ENCODE measurements at places on chromosomes 2 and 18.
A peak's percentile ranks its signal among the peaks of the same experiment; 100 is the strongest.

- peak; percentile 2 for DNase-seq
Measured at GRCh38 chr18:905948-906415, 1.3 kb downstream of the ADCYAP1 start.

GRCh38 chr2:133788386-133788785, 220.1 kb upstream of the NCKAP5 start:
- DNase-seq = peak; percentile 66

DNA sequence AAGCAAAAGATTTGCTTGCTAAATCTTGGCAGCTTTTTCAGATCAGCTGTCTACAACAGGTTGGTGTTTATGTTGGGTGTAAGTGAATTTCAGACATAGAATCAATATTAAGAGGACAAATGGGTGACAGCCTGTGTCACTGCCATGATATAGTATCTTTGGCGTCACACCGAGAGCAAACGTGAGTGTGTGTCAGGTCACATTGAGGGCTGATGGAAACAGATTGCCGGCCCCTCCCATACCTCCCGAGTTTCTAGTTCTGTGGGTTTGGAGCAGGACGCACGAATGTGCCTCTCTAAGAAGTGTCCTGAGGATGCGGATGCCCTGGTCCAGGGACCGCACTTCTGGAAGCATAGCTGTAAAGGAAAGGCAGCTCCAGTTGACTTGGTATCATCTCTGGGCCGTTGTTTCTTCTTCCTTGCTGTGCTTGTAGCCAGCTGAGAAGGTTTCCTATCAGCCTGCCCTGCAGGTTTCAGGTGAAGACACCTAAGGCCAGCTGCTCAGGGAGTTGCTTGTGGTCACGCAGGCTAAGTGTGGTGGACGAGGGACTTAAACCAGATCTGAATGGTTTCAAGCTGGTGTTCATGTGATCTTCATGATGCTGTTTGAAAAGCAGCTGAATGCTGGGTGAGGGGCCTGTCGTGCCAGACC, 6.4 kb downstream of the AGAP1 start:
- DNase-seq = no peak

DNA sequence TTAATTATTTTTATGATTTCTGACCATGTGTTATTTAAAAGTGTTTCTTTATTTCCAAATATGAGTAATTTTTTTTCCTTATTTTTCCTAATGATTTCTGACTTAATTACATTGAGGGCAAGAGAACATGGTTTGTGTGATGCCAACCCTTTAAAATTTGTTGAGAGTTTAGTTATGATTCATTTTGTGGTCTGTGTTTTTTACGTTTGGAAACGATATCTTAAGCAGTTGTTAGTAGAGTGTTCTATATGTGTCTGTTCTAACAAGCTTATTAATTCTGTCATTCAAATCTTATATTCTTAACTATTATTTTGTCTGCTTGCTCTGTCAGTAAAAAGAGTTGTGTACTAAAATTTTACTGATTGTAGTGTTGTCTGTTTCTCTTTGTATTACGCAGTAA, 15.0 kb downstream of the NAB1 start:
- DNase-seq = no peak

GRCh38 chr2:231186325-231186724, 12.1 kb upstream of the ARMC9 start:
- DNase-seq = no peak

DNA sequence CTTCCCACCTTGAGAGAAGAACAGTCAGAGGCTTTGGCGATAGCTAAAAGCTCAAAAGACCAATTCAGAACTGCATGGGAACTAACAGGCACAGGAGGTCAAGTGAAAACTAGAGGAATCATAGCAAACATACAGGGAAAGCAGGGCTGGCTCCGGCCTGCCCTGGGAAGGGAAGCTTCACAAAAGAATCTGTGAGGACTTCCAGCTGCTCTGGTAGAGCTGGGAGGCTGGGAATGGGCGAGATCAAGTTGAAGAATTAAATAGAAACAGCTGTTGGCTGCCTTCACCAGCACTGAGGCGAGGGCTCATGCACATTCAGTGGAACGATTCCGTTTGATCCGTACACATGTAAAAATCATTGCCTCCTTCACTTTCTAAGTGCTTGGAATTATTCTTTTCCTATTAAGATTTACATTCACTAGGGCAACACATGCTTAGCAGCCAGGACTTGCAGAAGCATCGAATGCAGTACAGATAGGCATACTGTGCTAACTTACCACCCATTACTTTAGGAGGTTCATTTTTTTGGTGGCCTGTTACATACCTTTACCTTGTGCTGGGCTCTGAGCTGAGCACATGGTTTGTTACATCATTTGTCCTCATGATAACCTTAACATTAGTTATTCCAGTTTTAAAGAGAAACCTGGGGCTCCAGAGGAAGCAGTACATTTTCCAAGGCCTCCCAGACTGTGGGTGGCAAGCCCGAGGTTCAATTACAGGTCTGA, 125.4 kb upstream of the RNF152 start:
- peak; percentile 93 for DNase-seq

DNA sequence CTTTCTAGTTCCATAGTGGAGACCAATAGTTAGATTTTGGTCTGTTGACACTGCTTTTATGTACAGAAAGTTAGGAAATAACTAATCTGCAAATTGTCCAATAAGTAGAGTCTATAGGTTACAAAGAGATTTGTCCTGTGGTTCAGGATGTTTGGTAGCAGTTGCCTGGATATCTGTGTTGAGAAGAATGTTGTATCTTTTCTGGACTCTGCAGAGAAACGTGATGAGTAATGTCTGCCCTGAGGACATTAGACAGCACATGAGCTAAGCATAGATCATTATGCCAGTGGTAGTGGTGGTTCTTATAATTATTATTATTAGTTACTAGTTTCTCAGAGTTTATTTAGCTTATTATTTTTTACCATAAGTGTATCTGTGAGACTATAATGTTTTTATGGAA, 65.8 kb downstream of the ANKRD62 start:
- DNase-seq = peak; percentile 67

- peak; percentile 37 for DNase-seq
Measured at GRCh38 chr2:238846628-238847418, 1.1 kb upstream of the TWIST2 start.

- peak; percentile 48 for DNase-seq
Measured at GRCh38 chr2:105865222-105865913, 120.7 kb downstream of the NCK2 start.

DNA sequence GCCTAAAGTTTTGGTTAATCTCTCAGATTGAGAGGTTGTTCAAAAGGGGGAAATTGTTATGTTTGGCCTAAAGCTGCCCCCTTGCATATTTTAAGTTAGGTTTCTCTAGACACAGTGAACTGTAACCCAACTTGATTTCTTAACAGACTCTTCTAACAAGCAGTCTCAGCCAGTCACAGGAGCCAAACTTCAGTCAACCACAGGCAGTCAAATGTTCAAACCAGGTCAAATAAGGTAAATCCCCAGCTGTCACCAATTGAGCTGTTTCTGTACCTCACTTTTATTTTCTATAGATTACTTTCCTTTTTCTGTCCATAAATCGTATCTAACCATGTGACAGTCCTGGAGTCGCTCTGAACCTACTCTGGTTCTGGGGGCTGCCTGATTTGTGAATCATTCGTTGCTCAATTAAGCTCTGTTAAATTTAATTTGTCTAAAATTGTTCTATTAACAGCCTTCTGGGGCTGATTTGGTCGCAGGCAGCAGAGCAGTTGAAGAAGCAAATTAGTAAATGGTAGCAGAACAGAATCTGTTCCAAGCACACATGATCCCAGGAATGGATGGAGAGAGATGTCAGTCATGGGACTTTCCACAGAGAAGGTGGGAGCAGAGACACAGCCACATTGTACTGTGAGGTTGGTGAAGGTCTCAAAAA, 16.4 kb upstream of the NFU1 start:
- DNase-seq = no peak

DNA sequence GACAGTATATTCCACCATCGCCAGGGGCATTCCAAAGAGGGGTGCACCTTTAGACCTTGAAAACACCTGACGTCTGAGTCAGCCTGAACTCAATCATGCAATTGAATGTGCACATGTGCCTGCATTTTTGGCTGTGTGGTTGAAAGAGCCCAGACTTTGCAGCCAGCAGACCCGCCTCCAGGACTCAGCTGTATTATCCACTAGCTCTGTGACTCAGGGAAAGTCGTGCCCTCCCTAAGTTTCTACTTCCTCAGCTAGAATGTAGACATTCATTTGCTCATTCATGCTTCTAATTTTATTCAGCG, 94.2 kb downstream of the LRRC30 start:
- no peak for DNase-seq

- DNase-seq = no peak
Measured at GRCh38 chr2:240995041-240996021, 3.1 kb upstream of the SNED1 start.

DNA sequence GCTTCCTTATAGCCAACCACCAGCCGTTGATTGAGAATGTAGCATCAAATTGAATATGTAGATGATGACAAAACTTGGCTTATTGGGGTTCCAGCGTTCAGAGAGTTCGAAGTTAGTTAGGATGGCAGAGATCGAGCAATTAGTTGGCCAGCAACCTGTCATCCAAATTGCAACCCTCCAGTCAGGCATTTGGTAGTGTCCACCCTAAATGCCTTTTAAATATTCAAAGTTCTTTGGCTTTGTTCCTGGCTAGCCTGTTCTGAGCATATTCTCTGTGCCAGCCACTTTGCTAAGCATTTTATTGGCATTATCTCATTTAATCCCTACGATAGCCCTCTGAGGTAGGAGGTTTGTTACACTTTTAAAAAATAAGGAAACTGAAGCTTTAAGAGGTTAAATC, 342.8 kb downstream of the SETBP1 start:
- DNase-seq = no peak

DNA sequence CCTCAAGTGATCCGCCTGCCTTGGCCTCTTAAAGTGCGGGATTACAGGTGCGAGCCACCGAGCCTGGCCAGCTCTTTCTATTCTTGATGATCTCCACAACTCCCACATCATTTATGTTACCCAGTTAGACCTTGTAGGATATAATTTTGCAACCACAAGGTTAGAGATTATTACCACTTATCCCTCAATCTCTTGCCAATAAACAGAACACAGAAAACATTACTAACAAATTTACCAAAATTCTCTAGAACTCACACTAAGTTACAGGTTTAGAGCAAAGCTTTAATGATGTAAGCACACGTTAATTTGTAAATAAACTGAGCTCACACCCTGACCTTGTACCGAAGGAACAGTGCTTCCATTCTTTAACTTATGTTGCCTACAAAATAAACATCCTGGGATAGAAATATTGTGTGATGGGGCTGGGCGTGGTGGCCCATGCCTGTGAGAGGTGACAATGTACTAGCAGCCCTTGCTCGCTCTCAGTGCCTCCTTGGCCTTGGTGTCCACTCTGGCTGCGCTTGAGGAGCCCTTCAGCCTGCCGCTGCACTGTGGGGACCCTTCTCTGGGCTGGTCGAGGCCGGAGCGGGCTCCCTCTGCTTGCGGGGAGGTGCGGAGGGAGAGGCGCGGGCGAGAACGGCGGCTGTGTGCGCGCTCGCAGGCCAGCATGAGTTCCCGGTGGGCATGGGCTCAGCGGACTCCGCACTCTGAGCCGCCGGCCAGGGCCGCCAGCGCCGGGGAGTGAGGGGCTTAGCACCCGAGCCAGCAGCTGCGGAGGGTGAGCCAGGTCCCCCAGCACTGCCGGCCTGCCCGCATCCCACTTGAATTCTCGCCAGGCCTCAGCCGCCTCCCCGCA, 42.1 kb upstream of the ITSN2 start:
- DNase-seq = peak; percentile 28

DNA sequence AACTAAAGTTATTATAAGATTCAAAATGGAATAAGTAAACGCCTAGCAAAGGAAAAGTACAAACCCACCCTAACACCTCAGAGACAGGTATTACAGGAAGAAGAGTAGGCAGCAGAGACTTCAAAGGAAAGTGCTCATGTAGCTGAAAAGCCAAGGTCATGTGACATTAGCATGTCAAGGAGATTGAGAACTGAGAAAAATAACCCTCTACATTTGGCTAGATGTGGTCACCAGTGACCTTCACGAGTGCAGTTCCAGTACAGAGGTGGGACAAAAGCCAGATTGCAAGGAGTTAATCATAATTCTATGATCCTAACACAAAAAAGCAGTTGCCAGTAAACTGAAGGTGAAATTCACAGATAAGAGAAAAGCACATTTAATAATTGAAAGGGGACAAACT, 252.7 kb downstream of the ZEB2 start:
- DNase-seq = no peak

DNA sequence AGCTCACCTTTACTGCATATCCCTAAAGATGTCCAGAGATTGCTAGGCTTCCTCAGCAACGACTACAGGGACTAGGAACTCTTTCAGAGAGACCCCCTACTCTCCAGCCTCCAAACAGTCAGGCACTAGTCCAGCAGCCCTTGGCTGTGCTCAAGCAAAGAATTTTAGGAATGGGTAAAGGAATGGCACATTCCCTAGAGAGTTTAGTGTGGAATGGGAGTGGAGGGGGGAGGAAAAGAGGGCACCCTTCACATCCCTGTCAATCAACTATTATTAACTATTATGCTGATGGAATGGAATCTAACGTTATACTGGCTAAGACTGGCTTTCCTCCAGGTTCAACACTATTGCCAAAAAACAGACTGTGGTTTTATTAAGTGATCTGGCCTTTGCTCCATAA, 64.8 kb downstream of the IKZF2 start:
- DNase-seq = no peak

- no peak for DNase-seq
Measured at GRCh38 chr2:77161009-77161408, 361.2 kb downstream of the LRRTM4 start.

DNA sequence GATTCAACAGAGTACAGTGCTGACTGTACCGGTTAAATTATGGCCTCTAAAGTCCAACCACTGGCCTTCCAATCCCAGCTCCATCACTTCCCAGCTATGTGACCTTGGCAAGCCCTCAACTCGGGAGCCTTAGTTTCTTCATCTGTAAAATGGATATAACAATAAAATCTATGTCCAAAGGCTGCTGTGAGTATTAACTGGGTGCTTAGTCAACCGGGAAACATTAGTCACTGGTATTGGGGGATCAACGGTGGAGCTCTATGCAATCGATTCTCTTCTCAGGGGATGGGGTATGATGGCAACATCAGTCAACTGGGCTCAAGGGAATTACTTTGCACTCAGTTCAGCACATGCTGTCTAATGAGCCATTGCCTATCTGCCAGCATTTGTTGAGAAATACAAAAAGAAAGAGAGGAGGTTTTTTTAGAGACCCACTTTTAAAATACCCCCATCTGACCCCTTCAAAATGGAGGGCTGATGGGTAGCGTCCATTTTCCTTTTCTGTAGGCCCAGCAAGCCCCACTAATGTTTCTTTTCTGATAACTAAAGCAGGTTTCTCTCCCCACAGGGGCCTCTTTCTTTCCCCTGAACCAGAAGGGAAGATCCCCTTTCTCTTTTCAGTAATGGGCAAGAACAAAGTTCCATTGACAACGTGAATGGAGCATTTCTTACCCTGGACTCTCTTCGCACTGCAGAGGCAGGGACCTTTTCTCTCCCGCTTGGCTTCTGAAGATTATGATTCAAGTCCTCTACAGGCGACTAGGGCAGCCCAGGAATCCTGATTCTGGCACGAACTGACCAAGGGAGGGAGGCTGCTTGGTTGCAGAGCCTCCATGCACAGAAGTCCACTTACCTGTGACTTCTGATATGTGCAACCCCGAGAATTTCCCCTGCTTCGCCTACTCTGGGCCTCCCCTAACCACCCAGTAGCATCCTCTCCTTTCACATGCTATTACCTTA, 8.7 kb upstream of the AGFG1 start:
- DNase-seq = no peak

Data from foreskin fibroblast (primary cell).